ENCODE measurements at places on chromosomes 6 and 20. TPM values are rescaled to one million over a fixed set of nuclear protein-coding genes. Genes with fewer than 3 reads are reported as not detected.

SYCP2 gene
- 0.69 TPM for total RNA-seq

POM121L2 gene
- 0.09 TPM for total RNA-seq

CPXM1 gene
- total RNA-seq: 28.8 TPM

LST1 gene
- total RNA-seq: not detected

GINS1 gene
- 68.4 TPM for total RNA-seq

THBD gene
- 0.43 TPM for total RNA-seq

SLC22A2 gene
- 1.4 TPM for total RNA-seq

COL20A1 gene
- 0.17 TPM for total RNA-seq

TXLNB gene
- 0.17 TPM for total RNA-seq

STX11 gene
- total RNA-seq: 0.21 TPM

ANGPT4 gene
- 0.06 TPM for total RNA-seq

EYA2 gene
- total RNA-seq: 1.6 TPM

OPRL1 gene
- 0.52 TPM for total RNA-seq

SLC32A1 gene
- 0.33 TPM for total RNA-seq

SNPH gene
- 4.0 TPM for total RNA-seq

SDC4 gene
- 59.2 TPM for total RNA-seq

RFX6 gene
- not detected for total RNA-seq

HFE gene
- 1.6 TPM for total RNA-seq

TMEM74B gene
- total RNA-seq: 2.8 TPM
